ENCODE measurements at places on chromosomes 5 and 9.

- no peak for DNase-seq
Measured at GRCh38 chr5:50702615-50703366, 36.4 kb downstream of the PARP8 start.

DNA sequence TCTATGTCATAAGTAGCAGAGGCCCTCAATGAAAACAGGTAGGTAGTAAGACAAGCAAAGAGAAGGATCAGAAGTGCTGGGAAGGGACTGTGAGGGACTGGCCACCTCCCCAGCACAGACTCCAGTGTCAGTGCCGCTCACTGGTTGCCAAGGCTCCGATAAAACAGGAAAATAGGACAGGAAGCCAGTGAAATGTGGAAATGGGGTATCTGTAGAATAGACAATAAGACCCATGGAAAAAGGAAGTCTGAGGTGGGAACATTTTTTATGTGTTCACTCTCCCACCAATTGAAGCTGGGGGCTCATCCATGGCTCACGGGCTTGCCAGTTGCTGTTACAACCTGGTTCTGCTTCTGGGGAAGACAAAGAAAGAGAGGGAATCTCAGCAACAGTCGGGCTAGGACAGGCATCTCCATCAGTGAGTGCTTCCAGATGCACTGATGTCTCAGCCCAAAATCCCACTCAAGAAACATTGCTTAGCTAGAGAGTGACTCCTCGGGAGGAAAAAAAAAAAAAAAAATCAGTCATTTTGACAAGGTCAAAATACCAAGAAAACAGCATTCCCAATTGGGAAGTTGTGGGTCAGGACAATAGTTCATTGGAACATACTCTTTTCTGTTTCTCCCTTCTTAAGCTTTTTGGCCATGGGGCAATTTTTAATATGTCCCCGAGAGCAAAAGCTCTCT lies 27.6 kb upstream of the NFIB start:
- DNase-seq = no peak

GRCh38 chr9:137168904-137169856 lies 671 bp downstream of the LRRC26 start:
- DNase-seq = peak; percentile 37

- DNase-seq = no peak
Measured at GRCh38 chr9:34233672-34234071, 54.8 kb downstream of the UBAP1 start.

DNA sequence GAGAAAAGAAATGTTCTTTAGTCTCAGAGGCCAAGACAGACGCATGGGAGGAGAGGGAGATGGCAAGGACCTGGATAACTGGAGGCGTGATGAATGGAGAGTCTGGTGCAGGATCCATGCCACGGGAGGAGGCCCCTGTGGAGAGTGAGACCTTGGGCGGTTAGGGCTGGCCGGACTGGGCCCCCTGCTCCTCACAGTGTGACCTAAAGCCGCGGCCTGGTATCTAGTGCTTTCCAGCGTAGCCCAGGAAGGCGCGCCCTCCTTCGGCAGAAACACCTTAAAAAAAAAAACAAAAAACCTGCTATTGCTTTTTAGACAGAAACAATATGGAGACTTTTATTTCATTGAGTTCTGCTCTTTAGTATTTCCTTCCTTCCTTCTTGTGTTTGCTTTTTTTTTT lies 33.1 kb downstream of the SCGB3A1 start:
- no peak for DNase-seq

DNA sequence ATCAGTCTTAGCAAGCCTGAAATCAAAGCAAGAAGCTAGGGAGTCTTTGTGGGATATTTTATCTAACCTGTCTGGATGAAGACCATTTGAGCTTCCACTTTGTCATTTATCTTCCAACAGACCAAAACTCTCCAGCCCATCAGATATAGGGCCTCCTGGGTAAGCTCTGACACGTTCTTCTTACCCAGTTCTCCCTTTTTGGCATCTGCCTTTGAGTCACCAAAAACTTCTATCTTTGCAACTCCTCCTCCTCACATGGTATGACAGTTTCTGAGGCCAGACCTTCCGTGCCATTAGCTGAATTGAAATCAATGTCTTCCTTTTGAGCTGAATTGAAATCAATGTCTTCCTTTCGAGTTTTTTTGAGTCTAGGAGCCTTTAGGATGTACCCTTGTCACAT lies 156.6 kb upstream of the SPRY4 start:
- no peak for DNase-seq

DNA sequence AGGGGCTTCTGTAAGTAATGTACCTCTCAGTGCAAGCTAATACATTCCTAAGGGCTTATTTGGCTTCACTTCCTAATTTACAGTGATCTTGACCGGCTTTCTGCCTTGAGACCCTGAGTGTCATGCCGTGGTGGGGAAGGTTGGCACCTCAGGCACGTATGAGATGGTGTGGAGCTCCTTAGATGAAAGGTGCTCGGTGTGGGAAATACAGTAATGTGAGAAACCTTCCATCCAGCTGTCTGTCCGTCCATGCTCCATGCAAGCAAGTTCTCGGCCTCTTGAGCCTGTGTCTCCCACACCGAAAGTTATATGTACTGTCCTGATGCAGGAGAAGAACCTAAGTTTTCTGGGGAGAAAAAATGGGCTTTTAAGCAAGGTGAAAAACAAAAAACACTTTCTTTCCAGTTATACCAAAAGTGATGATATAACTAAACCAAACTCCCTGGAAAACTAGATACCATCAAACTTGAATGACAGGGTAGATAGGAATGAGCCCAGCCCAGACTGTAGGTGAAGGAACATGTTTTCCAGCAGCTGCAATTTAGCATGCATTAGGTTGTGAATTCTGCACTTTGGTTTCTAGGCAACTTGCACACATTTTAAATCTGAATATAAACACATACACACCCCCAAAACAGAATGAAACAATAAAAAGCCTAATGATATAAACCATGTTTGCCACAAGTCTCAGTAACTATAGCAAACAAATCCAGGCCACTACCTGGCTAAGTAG lies 279.6 kb downstream of the FANCC start:
- DNase-seq = no peak

GRCh38 chr5:73748510-73749400 lies 122.8 kb downstream of the ARHGEF28 start:
- no peak for DNase-seq

Measured in hypothalamus (tissue), 51 donors.